ENCODE measurements at places on chromosomes 6 and 20. TPM values are rescaled to one million over a fixed set of nuclear protein-coding genes. Genes with fewer than 3 reads are reported as not detected.

DNA sequence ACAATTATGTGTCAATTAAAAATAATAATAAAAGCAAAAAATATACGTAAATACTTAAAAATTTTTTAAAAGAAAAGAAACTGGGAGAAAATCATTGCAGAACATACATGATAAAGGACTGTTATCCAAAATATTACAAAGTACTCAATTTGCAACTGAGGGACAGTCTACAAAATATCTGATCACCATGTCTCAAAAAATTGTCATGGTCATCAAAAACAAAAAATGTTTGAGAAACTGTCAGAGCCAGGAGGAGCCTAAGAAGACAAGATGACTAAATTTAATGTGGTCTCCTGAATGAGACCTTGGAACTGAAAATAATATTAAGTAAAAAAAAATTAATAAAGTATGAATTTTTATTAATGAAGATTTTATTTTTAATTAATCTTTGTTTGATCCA, 43.5 kb downstream of the DTNBP1 start:
- DNase-seq, result no peak

GRCh38 chr20:52372169-52372568, 180.6 kb upstream of the ZFP64 start:
- no peak for DNase-seq

GRCh38 chr6:11633741-11634509, 96.4 kb downstream of the TMEM170B start:
- DNase-seq, result no peak

GRCh38 chr6:45969026-45969425, 46.6 kb downstream of the CLIC5 start:
- no peak for DNase-seq

The HAO1 gene
- 0.04 TPM for polyA plus RNA-seq

- DNase-seq, result no peak
Measured at GRCh38 chr6:109187399-109188114, 92.2 kb downstream of the CEP57L1 start.

GRCh38 chr20:34637245-34638038, 39.5 kb downstream of the PIGU start:
- no peak for DNase-seq

DNA sequence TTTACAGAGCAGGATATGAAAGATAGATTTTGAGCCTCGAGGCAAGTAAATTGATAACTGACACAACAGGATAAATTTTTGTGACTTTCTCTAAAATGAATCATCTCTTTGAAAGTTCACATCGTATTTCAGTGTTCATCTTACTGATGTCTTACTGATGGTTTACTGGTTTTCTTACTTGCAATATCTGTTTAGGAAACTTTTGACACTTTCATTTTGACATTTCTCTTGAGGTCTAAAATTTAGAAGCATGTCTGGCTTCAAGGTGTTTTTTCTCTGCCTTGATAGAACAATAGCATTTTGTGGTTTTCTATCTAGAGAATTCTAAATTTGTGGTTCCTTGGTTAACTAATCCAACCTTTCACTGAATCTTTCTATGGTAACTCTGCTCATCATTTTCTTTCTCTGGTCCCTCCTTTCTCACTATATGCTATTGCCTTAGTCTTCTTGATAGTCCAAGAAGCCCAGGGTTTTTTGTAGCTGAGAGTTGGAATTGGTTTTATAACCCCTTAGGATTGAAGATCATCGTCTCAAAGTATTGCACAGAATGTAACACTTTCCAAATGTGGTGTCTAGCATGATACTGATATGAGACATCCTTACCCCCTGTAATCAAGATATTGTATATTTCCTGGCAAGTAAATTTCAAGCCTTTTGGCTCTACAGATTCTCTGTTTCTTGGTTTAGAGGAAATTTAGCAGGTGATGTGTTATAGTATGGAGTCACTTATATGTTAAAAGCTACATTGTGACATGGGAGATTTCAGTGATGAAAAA, 98.7 kb downstream of the RNF144B start:
- no peak for DNase-seq

- DNase-seq, result no peak
Measured at GRCh38 chr20:34581341-34582184, 23.0 kb downstream of the MAP1LC3A start.

The TRIM15 gene
- polyA plus RNA-seq, result 0.41 TPM

DNA sequence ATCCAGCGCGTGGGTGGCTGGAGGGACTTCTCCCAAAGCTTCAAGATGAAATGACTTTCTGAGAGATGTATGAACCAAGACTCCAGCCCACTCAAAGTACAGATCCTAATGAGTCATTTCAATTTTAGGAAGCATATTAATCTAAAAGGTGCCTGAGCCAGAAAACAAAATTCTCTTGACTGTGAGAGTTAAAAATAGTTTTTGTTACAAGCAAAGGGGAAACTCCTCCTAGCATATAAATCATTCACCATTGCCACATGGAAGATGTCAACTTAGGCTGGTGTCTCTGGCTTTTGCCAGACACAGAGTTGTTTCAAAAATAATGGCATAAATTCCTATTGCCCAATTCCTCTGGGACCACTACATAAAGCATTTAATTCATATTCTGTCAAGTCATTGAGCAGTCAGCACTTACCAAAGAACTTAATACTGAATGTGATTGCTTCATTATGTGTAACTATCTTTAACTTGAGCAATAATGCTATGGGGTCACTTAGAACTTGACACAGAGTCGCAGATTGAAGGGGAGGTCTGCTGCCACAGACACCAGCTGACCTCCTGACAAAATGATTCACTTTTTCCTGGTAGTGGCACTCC, 280.6 kb downstream of the SLC35F1 start:
- no peak for DNase-seq

DNA sequence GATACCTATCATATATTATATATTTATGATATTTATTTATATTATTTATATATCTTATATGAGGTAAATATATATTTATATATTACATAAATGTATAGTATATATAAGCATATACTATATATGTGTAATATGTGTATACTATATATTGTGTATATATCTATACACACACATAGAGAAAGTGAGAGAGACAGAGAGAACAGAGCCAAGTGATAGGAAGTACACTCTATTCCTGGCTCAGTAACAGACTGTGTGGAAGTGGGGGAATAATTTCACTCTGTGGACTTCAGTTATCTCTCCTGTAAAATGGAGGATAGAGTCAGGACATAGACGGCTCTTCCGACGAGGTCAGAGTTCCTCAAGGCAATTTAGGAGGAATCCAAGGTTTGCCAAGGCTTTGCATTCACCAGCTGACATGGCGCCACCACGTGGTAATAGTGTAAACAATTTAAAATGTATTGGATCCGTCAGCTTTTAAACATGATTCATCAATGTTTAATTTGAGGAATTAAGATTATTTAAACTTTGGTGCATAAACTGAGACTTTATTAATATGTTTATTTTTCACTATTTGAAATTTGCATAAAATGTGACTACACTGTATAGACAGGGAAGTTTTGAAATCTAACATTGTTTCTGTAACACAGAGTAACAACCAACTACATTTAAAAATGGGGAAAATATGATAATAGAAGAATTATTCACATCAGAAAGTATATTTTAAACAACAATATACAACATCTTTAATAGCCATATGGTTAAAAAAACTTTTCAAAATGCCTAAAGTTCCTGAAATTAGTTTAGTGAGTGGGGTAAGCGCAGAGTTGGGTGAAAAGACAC, 75.4 kb upstream of the TMEM244 start:
- DNase-seq, result peak; percentile 26

- no peak for DNase-seq
Measured at GRCh38 chr6:126091466-126091865, 105.1 kb downstream of the TRMT11 start.

The DAAM2 gene
- 22.7 TPM for polyA plus RNA-seq

The ADAM33 gene
- polyA plus RNA-seq, result 10.5 TPM

The SAMD10 gene
- polyA plus RNA-seq, result 8.5 TPM

GRCh38 chr20:38095017-38095686, 61.6 kb downstream of the RPRD1B start:
- no peak for DNase-seq

- no peak for DNase-seq
Measured at GRCh38 chr6:44496665-44497369, 109.3 kb downstream of the CDC5L start.

The ADA gene
- 7.5 TPM for polyA plus RNA-seq

The DPPA5 gene
- not detected for polyA plus RNA-seq

- no peak for DNase-seq
Measured at GRCh38 chr6:95978230-95978629, 37.5 kb upstream of the FUT9 start.

GRCh38 chr6:14053811-14054210, 63.8 kb upstream of the CD83 start:
- no peak for DNase-seq

- DNase-seq, result no peak
Measured at GRCh38 chr6:7701212-7701834, 24.6 kb upstream of the BMP6 start.

- no peak for DNase-seq
Measured at GRCh38 chr6:142518126-142518525, 216.3 kb downstream of the ADGRG6 start.

GRCh38 chr6:160398674-160399271, 50.6 kb downstream of the SLC22A3 start:
- no peak for DNase-seq

The PGBD1 gene
- polyA plus RNA-seq, result 10.1 TPM

GRCh38 chr6:81511423-81511822, 241.1 kb downstream of the TENT5A start:
- no peak for DNase-seq

The KIF6 gene
- 4.6 TPM for polyA plus RNA-seq

All from right renal pelvis (tissue), 4 donors.